ENCODE measurements at places on chromosomes 6 and 20.

DNA sequence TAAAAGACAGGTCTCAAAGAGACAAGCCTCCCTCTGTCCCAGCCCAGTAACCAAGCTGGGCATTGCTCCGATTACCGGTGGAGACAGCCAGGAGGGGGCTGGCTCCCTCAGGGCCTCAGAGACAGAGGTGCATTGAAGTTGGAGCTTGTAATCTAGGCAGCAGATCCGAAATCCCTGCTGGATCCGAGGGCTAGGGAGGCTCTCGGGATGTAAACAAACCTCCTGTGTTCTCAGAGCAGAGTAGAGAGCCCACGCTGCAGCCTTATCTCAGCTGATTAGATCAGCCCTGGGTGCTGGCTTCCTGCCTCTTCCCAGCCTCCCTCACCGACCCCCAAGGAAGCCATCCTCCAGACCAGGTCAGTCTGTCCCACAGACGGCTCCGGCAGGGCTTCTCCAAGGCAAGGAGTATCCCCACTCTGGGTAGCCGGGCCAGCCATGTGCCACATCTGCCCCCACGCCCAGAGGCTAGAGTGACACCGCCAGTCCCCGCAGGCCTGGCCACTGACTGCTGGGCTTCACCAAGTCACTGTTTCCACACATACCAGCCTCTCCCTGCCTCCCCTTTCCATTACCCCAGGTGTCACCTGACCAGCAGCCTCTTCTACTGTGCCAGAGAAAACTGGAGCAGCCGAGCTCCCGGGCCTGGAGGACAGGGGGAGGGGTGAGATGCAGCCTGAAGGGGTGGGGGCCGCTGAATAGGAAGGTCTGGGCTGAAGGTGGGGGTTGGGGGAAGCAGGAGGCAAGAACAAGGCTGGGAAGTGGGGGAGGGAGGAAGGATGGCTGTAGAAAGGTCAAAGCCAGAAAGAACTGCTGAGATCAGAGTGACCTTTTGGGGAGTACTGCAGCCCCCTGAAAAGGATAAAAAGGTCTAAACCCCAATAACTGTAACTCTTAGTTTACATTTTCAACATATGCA lies 6.0 kb downstream of the SDC4 start:
- DNase-seq = no peak

GRCh38 chr6:106979435-106979884 lies 4.9 kb upstream of the CD24 start:
- peak; percentile 59 for DNase-seq

- DNase-seq = no peak
Measured at GRCh38 chr6:17813542-17813941, 106.8 kb upstream of the NUP153 start.

DNA sequence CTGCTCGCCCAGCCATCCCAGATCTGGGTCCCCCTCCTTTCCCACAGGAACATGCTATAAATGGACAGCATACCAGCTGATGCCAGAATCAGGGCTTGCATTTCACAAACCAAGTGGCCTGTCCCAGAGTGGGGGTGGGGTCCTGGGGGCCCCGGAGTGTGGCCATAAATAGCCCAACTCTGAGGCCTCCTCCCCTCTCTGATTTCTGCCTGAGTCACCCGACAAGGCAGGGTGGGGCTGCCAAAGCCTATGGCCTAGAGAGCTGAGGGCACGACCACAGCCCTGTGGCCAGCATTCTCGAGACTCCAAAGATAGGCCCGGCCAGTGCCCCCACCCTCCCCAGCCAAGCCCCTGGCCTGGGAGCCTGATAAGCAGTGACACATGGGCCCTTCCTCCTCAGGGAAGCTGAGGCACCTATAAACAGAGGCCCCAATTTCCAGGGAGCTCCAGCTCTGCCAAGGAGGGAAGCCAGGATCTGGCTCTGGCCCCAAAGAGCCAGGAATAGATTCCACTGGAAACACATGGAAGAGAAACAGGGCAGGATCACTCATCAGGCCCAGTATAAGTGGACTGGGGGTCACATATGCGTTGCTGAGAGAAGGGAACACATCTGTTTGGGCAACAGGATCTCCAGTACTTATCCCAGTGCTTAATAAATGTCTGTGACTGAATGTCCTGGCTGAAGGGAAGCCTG lies 20.3 kb downstream of the SNTA1 start:
- no peak for DNase-seq

DNA sequence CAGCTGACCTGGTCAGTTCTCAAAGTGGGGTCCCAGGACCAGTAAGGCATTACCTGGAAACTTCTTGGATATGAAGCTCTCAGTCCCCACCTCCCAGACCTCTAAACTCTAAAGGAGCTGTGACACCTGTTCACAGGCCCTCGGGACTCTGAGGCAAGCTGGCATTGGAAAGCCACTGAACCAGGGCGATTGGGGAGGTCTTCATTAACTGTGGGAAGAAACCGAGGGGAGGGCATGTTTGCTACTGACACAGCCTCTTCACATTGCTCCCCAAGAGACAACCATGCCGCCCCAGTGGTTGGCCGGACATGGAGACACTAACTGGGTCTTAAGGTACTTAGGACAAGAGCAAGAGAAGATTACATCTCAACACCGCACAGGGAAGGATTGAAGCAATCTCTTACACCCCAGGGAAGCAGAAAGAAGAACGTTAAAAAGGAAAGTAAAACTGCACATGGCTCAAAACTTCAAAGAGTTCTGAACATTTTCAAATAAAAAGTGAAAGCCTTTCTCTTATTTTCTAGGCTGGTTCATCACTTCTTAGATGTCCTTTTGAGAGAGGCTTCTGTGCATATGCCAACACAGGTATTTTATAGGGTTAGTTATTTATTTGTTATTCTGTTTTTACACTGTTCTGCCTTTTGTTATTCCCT lies 210.0 kb upstream of the CST7 start:
- DNase-seq = no peak

DNA sequence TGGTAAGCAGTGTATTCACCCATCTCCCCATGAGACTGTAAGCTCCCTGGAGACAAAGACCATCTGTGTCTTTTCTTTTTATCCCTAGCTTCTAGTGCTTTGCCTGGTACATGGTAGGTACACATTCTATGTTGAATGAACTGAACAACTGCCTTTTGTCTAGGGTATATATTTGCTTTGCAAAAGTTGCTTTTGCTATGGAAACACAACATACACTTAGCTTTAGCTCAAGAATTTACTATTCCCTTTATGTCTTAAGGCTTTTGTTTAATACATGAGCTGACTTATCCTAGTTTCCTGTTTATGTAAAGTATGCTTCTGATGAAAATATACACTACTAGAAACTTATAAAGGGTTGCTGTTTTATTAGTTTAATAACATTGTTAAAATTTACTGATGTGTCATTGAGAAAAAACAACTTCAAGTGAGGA lies 198.2 kb downstream of the PRL start:
- no peak for DNase-seq

DNA sequence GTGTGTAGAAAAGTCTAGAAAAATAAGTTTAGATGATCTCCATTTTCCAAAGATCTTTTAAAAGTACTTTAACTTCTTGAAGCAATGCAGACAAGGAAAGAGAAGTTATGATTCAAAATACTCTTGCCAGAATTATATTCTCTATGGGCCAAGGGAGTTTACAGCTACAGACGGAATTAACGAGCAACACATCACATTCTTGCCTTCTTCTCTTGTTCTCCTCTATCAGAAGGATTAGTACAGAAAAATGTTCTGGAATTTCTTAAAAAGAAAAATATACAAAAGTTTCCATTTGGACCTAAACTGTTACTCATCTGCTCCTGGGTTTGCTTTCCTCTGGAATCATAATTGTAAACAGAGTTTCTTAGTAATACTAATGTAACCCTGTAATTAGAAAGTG lies 284.7 kb upstream of the HSF2 start:
- no peak for DNase-seq

- DNase-seq = peak; percentile 18
Measured at GRCh38 chr6:16129623-16130401, 926 bp downstream of the MYLIP start.

DNA sequence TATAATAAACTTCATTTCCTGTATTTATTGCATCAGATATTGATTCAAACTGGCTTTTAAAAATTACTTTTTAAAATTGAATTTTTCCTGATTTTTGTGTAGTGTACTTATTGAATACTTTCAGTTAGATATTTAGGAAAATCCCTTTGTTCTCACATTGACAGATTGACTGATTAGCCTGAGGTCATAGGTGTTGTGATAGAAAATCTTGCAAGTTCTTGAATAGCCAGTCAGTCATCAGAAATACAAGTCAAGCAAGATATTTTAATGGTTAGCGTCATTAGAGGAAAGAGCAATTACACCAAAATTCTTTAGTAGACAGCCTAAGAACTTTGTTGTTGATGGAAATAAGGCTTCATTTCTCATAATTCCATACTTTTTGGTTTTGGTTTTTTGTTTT lies 3.4 kb upstream of the TMEM30A start:
- DNase-seq = no peak

DNA sequence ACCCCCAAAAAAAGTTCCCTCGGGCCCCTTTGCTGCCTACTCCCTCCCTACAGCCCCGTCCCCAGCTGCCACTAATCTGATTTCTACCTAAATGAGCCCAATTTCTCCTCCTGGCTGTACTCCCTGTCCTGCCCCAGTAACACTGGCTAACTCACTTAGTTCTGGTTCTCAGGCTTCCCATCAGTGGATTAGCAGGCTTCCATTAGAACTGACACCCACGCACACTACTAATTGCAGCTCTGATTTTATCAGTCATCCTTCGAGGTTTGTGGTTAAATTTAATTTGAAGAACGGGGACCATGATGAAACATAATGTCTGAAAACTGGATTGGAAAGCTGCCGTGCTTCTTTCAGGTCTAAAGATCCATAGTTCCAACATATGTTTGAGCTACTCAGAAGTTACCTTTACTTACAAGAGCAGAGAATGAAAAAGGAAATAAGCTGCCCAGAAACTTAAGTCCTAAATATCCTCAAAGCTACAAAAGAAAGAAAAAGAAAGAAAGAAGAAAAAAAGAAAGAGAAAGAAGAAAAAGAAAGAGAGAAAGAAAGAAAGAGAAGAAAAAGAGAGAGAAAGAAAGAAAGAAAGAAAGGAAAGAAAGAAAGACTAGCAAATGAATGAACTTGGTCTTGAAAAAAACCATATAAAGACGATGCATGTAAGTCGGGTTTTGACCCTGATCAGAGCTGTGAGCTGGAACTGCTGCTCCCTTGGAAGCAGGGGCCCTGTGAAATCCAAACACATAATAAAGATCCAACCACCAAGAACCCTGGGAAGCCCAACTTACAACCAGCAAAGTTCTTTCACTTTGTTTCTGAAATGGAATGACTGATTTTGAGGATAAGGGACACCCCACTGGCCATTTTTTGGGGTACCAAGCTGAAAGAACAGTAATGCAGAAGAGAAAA lies 51.7 kb downstream of the CNKSR3 start:
- DNase-seq = no peak

GRCh38 chr20:20204256-20204655 lies 151.9 kb downstream of the CFAP61 start:
- no peak for DNase-seq

GRCh38 chr6:87146363-87146762 lies 9.0 kb upstream of the ZNF292 start:
- DNase-seq = no peak
